ENCODE measurements at places on chromosomes 5 and 9.

DNA sequence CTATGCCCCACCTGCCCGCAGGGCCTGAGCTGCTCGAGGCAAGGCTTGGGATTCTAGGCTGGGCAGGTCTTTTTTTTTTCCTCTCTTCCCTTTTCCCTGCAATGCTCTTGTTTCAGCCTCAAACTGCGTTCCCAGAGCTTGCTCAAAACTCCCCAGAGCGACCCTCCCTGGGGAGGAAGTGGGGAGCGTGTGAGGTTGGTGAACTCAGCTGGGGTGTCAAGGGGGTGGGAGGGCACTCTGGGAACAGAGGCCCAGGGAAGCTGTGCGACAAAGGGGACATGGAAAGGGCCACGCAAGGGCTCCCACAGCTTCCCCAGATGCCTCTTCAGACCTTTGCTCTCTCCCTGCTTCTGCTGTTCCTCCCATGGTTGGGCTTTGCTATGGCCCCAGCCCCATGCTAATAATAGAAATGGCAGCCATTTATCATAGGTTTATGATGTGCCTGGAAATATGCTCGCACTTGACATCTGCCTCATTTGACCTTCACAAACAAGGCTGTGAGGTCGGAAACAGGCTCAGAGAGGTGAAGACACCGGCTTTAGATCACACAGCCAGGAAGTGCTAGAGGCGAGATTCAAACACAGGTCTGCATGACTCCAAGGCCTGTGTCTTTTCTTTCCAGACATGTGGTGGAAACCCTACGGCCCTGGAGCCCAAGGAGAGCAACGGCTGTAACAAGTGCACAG lies 40.9 kb upstream of the IL17B start:
- no peak for DNase-seq

- no peak for DNase-seq
Measured at GRCh38 chr5:76197726-76198125, 114.5 kb downstream of the SV2C start.

DNA sequence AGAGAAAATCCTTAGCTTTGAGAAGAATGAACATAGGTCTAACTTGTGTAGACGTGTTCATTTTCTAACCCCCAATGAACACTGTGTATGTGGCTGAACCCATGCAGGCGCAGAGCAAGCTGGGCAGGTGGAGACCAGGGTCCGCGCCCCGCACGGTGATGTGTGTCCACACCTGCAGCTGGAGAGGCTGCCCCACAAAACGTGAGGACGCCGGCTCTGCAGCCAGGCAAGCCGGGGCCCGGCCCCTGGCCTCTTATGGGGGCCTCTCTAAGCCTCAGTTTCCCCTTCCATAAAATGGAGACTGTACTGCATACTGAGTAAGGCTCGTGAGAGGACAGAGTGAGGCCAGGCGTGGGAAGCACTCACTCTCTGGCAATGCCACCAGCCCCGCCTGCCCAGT lies 124.7 kb upstream of the RAPGEF1 start:
- DNase-seq, result no peak

DNA sequence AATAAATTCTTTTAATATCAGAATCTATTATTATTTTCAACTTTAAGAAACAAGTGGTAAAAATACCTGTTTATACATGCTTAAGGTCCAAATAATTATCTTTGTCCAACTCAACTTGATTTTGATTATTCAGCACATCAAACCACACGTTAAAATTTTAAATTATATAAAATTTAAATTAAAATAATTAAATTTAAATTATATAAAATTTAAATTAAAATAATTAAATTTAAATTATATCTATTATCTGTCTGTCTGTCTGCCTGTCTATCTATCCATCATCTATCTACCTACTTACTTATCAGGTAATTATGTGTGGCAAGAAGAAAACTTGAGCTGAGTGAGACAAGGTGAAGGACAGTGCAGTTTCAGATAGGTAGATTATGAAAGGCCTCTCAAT lies 605.3 kb upstream of the RIOK2 start:
- DNase-seq, result no peak

DNA sequence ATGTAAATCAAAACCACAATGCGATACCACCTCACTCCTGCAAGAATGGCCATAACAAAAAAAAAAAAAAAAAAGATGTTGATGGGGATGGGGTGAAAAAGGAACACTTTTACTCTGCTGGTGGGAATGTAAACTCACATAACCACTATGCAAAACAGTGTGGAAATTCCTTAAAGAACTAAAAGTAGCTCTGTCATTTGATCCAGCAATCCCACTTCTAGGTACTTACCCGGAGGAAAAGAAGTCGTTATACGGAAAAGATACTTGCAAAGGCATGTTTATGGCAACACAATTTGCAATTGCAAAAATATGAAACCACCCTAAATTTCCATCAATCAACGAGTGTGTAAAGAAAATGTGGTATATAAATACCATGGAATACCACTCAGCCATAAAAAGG lies 205.0 kb downstream of the TENT4A start:
- DNase-seq, result no peak

- no peak for DNase-seq
Measured at GRCh38 chr9:136239983-136240330, 5.7 kb downstream of the QSOX2 start.

GRCh38 chr9:94084314-94084713 lies at the start of gene PTPDC1:
PTPDC1 (plus strand) TSS chr9:94084464; CDS start chr9:94084531, 67 bp downstream.
- DNase-seq, result peak; percentile 73

DNA sequence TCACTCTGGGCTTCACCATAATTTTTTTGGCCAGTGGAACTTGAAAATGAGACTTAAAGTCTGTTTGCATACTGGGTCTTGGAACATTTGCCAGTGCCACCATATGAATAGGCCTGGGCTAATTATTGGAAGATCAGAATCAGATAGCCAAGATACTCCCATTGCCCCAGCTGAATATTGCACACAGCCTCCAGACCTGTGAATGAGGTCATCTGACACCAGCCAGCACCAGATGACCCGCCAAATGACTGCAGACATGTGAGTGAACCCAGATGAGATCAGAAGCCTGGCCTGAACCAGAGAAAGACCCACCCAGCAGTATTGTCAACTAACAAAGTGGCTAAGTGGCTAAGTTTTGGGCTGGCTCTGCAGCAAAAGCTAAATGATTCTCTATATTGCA lies 220.5 kb upstream of the MPDZ start:
- DNase-seq, result no peak

GRCh38 chr9:91724068-91724440 lies 226.0 kb downstream of the ROR2 start:
- DNase-seq, result no peak

DNA sequence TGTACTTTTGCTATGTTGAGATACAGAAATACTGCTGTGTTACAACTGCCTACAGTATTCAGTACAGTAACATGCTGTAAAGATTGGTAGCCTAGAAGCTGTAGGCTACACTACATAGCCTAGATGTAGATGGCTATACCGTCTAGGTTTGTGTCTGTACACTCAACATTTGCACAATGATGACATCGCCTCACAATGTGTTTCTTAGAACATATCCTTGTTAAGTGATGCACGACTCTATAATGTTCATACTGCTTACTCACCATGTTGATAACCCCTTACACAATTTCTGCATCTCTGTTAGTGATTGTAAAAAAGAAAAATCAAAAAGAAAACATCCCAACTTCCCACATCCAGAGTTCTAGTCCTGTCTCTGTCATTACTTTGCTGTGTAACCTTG lies 450.0 kb downstream of the CCDC171 start:
- DNase-seq, result no peak

GRCh38 chr5:179269781-179270543 lies 75.3 kb downstream of the ADAMTS2 start:
- no peak for DNase-seq

DNA sequence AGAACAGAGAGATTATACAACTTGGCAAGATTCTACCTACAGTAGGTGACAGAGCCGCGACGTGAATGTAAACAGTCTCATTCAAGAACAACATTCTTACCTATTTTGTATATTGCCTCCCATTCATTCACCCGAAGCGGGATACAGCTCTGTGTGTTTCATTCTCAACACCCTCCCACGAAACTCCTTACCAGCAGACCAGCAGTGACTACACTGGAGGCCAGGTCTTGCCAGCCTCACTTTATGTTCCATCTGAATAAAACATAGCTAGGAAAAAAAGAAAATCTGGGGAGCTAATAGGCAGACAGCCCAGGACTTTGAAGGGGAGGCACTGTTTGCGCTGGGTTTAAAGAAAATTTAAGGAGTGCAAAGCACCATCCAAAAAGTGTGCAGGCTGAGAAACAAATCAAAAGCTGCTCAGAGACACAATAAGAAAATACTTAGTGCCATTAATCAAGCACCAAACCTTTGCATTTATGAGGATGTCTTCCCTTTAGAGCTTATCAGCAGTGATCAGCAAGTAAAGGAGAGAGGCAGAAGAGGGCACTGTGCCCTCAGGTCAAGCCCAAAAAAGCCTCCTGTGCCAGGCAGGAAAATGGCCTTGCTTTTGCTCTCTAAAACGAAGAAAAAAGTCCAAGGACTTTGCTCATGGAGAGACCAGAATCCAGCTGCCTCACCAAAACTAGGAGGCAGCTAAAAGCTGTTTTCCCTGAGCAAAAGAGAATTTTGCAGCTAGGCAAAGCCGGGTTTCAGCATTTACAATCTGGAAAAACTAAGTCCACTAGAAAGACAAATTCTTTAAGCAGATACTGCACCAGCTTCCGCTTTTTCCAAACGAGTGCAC lies 295.1 kb downstream of the BNC2 start:
- peak; percentile 10 for DNase-seq

DNA sequence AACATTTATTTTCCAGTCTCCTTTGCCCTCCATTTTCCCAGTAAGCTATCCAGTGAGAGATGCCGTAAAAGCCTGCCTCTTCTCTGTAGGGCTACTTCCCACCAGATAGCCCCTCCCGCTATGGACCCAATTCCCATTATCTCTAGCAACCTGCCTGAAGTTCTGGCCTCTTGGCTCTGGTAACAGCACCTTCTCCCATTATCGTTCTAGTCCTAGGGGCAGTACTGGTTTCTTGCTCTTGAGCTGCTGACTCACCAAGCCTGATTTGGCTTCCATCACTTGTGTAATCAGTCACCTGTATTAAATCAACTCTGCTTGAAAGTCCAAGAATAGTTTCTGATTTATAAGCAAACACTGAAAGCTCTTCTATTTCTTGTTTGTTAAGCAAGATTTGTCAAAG lies 42.8 kb upstream of the PARP8 start:
- no peak for DNase-seq

- no peak for DNase-seq
Measured at GRCh38 chr9:2015581-2016407, 647 bp downstream of the SMARCA2 start.

DNA sequence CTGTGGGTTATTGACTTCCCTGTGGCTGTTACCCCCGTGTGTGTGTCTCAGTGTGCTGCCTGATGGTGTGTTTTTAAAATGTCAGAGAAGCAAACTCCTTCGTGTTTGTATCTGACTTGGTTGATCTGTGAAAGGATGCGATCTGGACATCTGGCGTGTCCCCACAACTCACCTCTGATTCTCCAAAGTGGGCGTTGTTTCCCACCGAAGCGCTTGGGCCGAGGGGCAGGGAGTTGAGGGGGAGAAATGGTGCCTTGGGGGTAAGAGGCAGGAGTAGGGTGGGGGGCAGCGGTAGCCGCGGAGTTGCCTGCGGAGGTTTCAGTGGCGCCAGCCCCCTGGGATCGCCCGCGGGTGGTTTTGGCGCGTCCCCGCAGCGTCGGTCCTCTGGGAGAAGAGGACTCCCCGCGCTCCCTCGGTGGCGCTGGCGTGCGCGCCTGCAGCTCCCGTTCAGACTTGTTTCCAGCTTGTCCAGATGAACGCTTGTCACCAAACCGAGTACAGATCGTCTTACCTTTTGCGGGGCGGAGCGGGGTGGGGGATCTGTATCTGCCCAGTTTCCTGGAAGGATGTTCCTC lies 1.1 kb downstream of the MAST4 start:
- DNase-seq, result no peak

GRCh38 chr5:52725065-52725746 lies 62.5 kb upstream of the ITGA1 start:
- no peak for DNase-seq

DNA sequence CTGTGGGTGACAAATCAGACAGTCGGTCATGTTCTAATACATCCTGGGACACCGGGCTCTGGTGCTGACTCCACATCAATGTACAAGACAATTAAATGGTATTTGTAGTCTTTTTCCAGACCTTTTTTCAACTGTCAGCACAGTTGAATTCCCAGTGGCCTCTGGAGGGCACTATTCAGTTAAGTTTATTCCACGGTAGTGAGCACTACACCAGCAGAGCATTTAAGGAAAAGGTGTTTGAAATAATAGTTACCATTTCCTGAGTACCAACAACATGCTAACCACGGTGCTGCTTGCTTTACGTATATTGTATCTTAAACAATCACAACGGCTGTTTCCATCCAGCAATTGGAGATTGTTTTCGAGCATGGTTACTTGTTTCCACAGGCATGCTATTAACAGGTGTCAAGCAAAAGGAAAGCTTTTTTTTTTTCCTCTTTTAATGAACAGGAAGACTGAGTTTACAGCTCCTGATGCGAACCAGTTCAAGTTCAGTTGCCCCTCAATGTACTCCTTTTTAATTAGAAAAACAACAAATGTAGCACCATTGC lies 186.7 kb downstream of the PDZD2 start:
- peak; percentile 15 for DNase-seq

GRCh38 chr9:6086006-6086655 lies 70.7 kb upstream of the RANBP6 start:
- DNase-seq, result no peak

GRCh38 chr5:146797658-146798057 lies 80.9 kb downstream of the PPP2R2B start:
- no peak for DNase-seq

DNA sequence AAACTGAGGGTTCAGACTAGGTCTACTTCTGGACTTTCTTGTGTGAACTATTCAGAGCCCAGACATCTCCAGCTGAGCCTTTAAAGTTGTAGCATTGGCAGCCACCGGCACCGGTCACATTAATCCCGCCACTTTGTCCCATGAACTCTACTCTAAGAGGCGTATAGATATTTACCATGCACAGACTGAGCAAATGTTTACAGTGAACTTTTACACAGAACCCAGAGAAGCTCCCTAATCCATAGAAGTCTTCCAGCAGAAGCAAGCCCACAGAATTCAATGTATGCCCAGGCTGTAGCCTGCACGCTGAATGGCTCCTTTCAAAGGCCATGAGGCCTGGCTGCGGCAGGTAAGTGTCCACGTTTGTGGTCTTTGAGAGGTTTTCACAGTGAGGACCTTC lies 466.9 kb downstream of the ENC1 start:
- no peak for DNase-seq

- DNase-seq, result no peak
Measured at GRCh38 chr5:369151-369868, 47.8 kb downstream of the AHRR start.

DNA sequence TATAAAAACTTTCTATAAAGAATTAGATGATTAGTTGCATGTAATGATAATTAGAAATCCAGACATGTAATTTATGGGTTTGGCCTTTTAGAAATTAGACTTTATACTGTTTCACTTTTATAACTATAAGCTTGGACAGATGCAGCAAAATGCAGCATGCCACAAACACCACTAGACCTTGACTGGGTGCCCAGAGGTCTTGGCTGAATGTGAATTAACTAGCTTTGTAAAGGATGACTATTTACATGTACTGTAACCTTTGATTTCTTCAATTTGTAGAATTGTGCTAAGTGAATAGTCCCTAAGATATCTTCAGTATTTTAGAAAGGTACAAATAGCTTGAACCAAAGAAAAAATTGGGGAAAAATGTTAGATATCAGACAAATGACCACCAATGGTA lies 2168.1 kb downstream of the MAT2B start:
- no peak for DNase-seq

- DNase-seq, result peak; percentile 45
Measured at GRCh38 chr5:133870661-133871060, 97.8 kb downstream of the C5orf15 start.
